Activated CD4-positive, alpha-beta memory T cell treated with anti-CD3 and anti-CD28 coated beads, Interleukin-2, amount 10 ng/mL, durations not matched to agents 7 days and 5 days (primary cell): ENCODE measurements at places on chromosomes 7 and 10. TPM values are rescaled to one million over a fixed set of nuclear protein-coding genes. Genes with fewer than 3 reads are reported as not detected.

ELFN1 gene
- total RNA-seq = 0.08 TPM

OR6B1 gene
- total RNA-seq = not detected

FAM171A1 gene
- total RNA-seq = 6.8 TPM

SYNPO2L gene
- total RNA-seq = not detected

PPP1R3A gene
- total RNA-seq = not detected

ACTL6B gene
- not detected for total RNA-seq
